ENCODE measurements at places on chromosomes 5 and 9.

- DNase-seq = no peak
Measured at GRCh38 chr9:124340219-124341069, 74.8 kb downstream of the PSMB7 start.

GRCh38 chr5:169223595-169223953 lies 77.4 kb downstream of the SLIT3 start:
- DNase-seq = no peak

DNA sequence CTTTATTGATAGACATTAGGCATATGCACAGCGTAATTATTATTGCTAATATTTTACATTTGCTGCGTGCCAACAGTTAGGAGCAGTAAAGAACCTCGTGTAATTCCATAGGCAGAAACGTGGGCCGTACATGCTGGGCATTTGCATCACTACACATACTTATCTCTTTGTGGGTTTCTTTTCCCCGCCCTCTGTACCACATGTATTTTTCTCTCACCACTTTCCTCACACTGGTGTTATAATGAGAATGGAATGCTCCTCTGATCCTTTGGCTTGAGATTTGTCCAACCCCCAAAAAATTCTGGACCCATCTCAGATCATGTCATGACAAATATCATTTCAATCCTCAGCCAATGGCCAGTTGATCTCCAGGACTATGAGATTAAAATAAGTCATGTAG lies 1952.6 kb upstream of the WWC1 start:
- DNase-seq = no peak

- DNase-seq = no peak
Measured at GRCh38 chr9:76032038-76032796, 141.7 kb downstream of the PCSK5 start.

DNA sequence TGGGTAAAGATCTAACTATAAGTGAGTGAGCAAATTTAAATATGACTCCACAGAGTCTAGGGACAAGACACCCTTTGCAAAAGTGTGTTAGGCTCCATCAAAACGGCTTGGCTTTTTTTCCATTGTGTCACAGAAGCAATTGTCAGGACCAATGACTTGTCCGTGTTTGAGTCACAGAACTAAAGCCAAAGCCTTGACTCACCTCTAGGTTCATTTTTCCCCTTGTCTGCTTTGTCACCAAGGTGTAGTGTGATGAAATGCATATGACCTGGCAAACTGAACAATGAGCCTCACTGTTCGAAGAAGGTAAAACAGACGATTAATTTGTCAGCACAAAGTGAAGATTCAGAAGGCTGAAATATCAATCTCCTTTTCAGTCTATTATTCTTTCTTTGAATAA lies 331.0 kb downstream of the GLIS3 start:
- no peak for DNase-seq

Measured in inflammatory macrophage treated with lipopolysaccharide for 4 hours (primary cell).